Spinal cord (tissue), 10 donors: ENCODE measurements at places on chromosomes 7 and 10.
A peak's percentile ranks its signal among the peaks of the same experiment; 100 is the strongest.

DNA sequence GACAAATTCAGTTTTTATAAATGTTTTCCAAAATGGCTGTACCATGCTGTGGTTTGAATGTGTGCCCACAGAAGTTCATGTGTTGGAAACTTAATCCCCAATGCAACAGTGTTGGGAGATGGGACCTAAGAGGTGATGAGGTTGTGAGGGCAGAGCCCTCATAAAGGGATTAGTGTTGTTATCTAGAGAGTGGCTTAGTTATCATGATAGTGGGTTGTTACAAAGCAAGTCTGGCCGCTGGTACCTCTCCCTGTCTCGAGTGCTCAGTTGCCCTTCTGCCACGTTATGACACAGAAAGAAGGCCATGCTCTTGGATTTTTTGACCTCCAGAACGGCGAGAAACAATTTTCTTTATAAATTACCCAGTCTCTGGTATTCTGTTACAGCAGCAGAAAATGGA is 119.0 kb downstream of the BTAF1 start:
- H3K36me3 ChIP-seq, result no peaks in the 10 kb centered on the region
- H3K27me3 ChIP-seq, result peaks cover 7% of the 10 kb centered on the region
- H3K27ac ChIP-seq, result no peak overlapping the region
- H3K4me1 ChIP-seq, result peaks cover 7% of the 10 kb centered on the region
- no peak for DNase-seq
- H3K4me3 ChIP-seq, result no peak overlapping the region

- DNase-seq, result peak; percentile 50
- H3K27ac ChIP-seq, result no peak overlapping the region
- no peaks in the 10 kb centered on the region for H3K27me3 ChIP-seq
- H3K36me3 ChIP-seq, result peaks cover 2% of the 10 kb centered on the region
Measured at GRCh38 chr7:148773334-148773733, 74.6 kb downstream of the CUL1 start.

- DNase-seq, result no peak
- H3K36me3 ChIP-seq, result no peaks in the 10 kb centered on the region
- no peaks in the 10 kb centered on the region for H3K4me1 ChIP-seq
- no peaks in the 10 kb centered on the region for H3K27me3 ChIP-seq
- H3K27ac ChIP-seq, result no peak overlapping the region
Measured at GRCh38 chr10:117936141-117936540, 110.6 kb downstream of the RAB11FIP2 start.

DNA sequence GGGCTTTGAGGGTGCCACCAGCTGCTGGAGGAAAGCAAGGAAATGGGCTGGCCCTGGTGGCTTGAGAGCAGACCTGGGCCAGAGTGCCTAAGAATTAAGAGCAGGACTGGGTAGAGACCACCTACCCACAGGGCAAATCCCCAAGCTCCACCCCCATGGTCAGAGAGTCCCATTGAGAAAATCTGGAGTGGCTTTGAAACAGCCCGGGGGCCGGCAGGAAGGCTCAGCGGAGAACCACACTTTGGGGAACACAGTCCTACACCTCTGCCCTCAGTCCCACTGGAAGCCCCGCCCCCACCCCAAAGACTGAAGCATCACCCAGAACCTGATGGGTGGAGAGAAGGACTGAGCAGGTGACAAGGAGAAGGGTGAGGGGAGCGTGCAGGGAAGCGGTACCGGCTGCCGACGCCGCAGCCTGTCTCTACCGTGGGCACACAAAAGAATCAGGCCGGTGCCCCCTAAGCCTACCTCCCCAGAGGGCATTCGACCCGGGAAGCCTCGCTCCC is 3.6 kb downstream of the SMARCD3 start:
- peak overlapping the region; percentile 33 for H3K4me3 ChIP-seq
- H3K36me3 ChIP-seq, result peaks cover 30% of the 10 kb centered on the region
- peak overlapping the region; percentile 10 for H3K27ac ChIP-seq
- H3K4me1 ChIP-seq, result peaks cover 66% of the 10 kb centered on the region

- H3K4me3 ChIP-seq, result peak overlapping the region; percentile 31
- peak overlapping the region; percentile 59 for H3K27ac ChIP-seq
- no peaks in the 10 kb centered on the region for H3K27me3 ChIP-seq
- DNase-seq, result no peak
Measured at GRCh38 chr7:90709501-90710465, 113.7 kb downstream of the CDK14 start.
